ENCODE measurements at places on chromosomes 2 and 18.

GRCh38 chr18:25825979-25826776, 264.2 kb downstream of the SS18 start:
- no peak for DNase-seq

- no peak for DNase-seq
Observed at GRCh38 chr18:57961876-57962505, 82.0 kb upstream of the NEDD4L start.

GRCh38 chr2:190462611-190463010, 54.5 kb downstream of the MFSD6 start:
- no peak for DNase-seq

DNA sequence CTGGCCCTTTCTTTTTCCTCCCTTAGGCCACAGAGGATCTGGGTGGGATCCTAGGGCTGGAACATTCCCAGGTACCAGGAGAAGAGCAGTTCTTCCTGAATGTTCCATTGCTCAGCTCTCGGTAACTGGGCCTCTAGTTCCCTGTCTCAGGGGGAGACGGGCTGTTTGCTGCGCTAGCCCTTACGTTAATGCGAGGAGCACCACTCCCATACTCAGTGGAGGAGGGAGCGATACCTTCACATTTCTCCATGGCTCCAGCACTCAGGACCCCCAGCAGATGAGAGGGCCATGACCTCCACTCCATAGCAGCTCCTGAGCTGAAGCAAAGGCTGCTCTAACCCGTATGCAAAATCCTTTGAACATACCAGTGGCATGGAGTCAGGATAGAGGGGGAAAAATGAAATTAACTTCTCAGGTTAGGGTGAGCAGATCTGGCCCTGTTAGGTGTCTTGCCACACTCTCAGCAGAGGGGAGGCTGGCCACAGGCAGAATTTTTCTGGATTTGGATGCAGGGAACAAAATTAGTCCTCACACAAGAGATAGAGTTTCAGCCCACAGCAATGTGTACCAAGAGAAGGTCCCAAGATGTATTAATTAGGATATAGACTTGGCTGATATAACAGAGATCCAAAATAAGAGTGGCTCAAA, 206.7 kb downstream of the ZFP36L2 start:
- DNase-seq, result no peak

DNA sequence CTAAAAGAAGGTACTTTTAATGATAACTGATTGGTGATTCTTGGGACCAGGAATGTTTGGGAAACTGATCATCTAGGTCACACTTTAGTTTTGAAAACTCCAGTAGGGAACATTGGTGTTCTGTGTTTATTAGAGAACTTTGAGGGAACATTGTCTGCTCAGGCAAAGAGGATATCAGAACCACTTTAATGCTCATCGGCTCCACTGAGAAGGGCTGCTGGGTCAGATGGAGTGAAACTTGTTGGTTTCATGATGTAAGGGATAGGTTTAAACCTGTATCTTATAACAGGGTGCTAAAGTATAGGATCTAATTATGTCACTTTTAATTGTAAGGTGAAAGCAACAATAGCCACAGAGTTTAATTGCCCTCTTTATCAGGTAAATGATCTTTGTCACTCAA, 14.2 kb upstream of the POLI start:
- no peak for DNase-seq

- no peak for DNase-seq
Observed at GRCh38 chr2:70979180-70979488, 704 bp downstream of the ANKRD53 start.

GRCh38 chr2:84946204-84947009, 24.6 kb upstream of the KCMF1 start:
- DNase-seq, result peak; percentile 79

DNA sequence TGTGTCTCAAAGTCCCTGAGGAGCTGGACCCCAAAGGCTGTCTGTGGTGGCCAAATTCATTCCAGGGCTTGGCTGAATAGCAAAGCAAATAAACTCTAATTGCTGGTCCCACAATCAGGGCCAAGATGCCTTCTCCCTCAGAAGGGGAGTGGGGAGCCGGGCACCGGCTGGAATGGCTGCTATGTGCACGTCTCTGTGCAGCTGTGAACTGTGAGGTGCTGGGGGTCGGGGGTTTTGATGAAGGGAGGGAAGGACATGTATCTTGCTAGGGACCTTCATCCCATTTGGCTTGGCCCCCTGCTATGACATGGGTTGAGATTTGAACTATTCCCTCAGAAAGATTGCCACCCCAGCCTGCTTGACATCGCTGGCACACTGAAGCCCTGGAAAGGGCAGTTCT, 60.4 kb downstream of the CIB4 start:
- DNase-seq, result no peak

GRCh38 chr2:44290261-44290660, 15.0 kb downstream of the SLC3A1 start:
- no peak for DNase-seq

DNA sequence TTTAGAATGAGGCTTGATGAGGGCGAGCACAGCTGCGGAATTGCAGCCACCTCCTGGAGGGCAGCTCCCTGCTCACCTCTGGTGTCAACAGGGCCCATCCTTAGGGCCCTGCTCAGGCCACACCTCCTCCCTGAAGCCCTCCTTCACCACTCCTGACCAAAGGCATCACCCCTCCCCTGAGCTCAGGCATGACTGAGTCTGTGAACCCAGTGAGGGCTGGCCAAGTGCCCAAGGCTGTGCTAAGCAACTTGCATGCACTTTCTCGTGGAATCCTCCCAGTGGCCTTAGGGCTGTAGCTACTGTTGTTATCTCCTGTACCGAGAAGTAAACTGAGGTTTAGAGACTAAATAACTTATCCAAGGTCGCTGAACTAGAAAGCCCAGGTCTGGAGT, 101.7 kb downstream of the KLHL29 start:
- DNase-seq, result no peak

DNA sequence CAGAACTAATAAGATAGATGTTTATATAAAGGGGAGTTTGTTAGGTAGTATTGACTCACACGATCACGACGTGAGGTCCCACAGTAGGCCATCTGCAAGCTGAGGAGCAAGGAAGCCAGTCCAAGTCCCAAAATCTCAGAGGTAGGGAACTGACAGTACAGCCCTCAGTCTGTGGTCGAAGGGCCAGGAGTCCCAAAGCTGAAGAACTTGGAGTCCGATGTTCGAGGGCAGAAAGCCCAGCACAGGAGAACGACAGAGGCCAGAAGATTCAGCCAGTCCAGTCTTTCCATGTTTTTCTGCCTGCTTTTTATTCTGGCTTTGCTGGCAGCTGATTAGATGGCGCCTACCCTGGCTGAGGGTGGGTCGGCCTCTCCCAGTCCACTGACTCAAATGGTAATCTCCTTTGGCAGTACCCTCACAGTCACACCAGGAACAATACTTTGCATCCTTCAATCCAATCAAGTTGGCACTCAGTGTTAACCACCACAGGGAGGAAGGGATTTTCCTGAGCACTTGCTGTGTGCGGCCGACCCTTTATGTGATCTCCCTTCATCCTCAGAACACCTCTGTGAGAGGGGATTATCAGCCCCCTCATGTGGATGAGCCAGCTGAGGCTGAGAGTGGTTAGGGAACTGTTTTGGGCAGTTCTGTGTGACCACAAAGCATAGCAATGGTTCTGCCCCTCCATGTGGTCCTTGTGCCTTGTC, 78.3 kb downstream of the RNF144A start:
- DNase-seq, result no peak

- no peak for DNase-seq
Observed at GRCh38 chr2:120758181-120759144, 22.8 kb downstream of the GLI2 start.

GRCh38 chr18:68177807-68178702, 536.9 kb downstream of the TMX3 start:
- no peak for DNase-seq

GRCh38 chr18:56890632-56891031, 239.5 kb downstream of the WDR7 start:
- DNase-seq, result no peak

- DNase-seq, result no peak
Observed at GRCh38 chr2:109719871-109720270, 74.2 kb upstream of the RGPD5 start.

- no peak for DNase-seq
Observed at GRCh38 chr2:23697256-23698075, 229.5 kb downstream of the ATAD2B start.

- DNase-seq, result no peak
Observed at GRCh38 chr2:241302759-241303651, 12.5 kb downstream of the HDLBP start.

- DNase-seq, result no peak
Observed at GRCh38 chr2:118130385-118130784, 42.1 kb downstream of the INSIG2 start.

- no peak for DNase-seq
Observed at GRCh38 chr2:236636714-236637470, 67.3 kb downstream of the ACKR3 start.

DNA sequence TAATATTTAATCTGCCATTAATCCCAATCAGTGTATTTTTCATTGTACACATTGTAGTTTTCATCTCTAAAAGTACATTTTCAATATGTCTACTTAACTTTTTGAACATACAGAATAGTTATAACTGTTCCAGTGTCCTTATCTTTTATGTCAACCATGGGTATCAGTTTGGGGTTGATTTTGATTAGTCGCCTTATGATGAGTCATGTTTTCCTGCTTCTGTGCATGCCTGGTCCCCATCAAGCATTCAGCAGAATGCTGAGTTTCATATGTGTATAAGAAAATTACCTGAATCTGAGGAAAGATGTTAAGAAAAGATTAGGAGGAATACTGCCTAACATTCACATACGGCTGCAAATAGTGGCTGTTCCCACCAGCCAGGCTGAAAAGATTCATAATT, 17.7 kb downstream of the SPDYA start:
- DNase-seq, result no peak

DNA sequence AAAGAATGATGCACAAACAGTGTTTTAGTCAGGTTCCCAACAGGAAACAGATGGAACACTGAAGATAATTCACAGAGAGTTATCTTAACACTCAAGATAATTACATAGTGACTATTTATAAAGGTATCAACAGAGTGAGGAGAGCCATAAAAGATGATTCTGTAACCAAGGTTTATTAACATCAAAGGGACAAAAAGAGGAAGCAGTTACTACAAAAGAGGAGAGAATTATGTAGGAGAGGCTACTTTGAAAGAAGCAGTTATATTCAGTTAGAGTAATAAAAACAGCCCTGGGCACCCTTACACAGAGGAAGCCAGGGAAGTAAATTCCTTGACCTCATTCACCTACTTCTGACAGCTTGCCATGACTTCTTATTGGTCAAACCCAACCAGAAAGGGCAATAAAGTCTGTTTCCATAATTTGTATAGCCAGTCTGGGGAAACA, 326.5 kb upstream of the SLC39A10 start:
- no peak for DNase-seq

DNA sequence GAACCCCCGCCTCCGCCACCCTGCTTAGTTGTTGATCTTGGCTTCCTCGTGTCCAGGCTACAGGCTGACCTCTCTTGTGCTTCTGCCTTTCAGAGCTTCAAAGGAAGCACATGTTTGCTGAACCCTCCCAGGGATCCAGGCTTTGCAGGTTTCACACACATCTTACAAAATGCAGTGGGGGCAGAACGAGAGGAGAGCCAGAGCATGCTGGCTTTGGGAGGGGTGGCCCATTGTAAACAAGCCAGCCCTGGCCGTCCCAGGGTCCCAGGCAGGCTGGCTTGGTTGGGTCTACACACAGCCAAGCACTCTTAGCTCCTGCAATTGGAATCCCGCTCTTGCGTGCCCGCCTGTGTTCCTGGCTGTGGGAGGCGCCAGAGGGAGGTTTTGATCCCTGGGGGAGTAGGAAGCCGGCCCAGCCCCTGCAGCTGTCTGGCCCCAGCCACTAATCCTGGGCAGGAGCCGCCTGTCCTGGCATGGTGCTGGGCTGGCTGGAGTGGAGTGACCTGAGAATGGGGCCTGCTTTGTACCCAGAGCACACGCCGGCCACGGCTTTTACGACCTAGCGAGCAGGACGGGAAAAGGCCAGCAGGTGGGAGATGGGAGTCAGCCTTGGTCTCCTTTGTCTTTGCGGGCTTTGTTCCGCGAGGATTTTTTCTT, 53.9 kb downstream of the SH3BP4 start:
- DNase-seq, result no peak

GRCh38 chr2:128271597-128271910, 47.1 kb downstream of the HS6ST1 start:
- no peak for DNase-seq

- DNase-seq, result no peak
Observed at GRCh38 chr2:33497221-33497650, 20.8 kb downstream of the RASGRP3 start.

DNA sequence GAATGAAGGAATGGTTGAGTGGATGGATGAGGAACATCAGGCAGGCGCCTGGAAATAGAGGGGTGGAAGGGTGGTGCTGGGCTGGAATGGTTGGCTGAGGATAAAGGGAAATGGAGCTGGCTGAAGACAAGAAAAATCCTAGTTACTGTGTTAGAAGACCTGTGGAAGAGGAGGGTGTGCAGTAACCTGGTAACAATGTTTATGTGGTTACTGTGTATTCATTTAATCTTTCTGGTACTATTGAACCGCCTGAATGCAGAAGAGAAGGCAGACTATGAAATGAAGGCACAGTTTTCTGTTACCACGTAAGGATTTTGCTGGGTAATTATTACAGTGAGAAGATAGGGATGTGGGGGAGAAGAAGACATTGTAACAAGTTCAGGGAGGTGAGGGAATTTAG, 110.3 kb upstream of the MGAT5 start:
- no peak for DNase-seq

DNA sequence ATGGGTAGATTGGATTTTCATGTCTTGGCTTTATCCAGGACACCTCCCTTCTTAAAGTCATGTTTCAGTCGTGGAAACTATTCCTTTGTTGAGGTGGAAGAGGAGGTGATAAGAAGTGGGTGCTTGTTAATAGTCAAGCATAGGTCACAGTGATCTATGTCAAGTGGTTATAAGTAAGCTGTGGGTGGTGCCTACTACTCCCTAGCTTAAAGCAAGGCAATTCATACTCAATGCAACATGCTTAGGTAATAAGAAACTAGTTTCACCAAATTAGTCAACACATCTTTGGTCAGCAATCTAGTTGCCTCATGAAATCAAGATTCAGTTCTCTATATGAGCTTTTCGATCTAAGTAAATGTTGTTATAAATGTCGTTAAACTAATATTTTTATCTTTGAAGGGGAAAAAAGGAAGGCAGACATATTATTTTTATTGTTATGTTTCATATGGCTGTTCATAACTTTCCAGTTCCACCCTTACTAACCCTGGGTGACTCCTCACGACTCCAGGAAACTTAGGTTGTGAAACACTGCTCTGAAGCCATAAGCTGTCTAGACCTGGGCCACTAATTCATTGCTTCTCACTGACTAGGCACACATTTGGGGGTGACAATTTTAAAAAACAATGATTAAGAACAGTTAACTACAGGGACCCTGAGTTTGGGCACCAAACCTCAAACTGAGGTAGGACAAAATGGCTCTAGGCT, 5.8 kb upstream of the ABCB11 start:
- DNase-seq, result no peak

- no peak for DNase-seq
Observed at GRCh38 chr2:105142239-105142638, 99.3 kb upstream of the GPR45 start.

DNA sequence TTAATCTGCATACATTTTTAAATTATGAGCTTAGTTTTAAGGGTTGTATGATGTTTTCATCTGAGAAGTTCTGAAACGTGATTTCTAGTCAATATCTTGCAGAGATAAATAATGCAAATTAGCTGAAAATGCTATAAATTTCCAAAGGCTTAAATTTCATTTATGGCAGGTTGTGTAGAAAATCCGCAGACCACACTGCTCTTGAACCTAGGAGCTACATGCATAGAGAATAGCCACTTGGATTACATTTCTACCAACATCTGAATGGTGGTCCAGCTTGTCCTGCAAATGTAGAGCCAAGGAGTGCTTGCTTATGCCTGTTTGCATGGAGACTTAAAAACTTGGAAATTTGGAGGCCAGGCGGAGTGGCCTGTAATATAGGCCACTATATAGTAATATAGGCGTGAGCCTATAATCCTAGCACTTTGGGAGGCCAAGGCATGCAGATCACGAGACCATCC, 6.8 kb downstream of the MAT2A start:
- no peak for DNase-seq

All from T-helper 2 cell (primary cell).